Activated naive CD4-positive, alpha-beta T cell treated with anti-CD3 and anti-CD28 coated beads, Interleukin-2, amount 50 U/mL, for 72 hours (primary cell): ENCODE measurements at places on chromosomes 7 and 10. TPM values are rescaled to one million over a fixed set of nuclear protein-coding genes. Genes with fewer than 3 reads are reported as not detected.

GRCh38 chr7:66173856-66174255, 31.3 kb upstream of the TPST1 start:
- no peak for DNase-seq

DNA sequence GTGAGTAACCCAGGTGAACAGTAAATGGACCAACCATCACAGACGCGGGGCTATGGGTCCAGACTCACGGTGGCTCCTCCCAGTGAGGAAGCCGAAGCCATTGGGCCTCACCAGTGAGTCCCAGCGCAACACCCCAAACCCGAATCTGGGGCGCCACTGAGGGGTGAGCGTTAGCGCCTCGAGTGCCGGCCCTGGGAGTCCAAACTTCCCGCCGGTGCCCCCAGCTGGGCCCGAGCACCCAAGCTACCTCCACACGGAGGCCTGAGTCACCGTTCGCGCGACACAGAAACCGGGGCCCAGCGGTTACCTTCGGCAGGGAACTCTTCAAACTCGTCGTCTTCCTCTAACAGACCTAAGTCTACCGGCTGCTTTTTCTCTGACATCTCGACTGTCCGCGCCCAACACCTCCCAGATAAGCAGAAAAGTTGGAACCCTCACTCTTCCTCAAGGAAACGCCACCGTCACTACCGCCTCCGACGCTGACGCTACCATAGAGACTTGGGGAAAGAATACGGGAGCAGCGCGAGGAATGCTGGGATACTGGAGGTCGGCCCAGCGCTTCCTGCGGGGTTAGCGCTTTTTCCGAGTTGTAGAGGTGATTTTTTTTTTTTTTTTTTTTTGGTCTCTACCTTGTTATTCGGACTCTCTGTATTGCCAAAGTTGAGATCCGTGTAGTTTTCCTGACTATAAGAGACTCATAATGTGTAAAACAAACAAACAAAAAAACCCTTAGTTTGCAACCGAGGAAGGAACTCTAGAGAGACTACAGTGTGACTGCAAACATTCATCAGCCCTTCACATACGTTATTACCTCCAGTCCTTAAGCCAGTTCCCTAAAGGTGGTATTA, at the start of gene SEM1:
Gene SEM1, minus strand, starts transcription at position 466 of the 848 bp plus-strand sequence. Its CDS starts 83 bp downstream, at position 383.
- peak; percentile 77 for DNase-seq

- DNase-seq = no peak
Measured at GRCh38 chr7:111092406-111093236, 1.7 kb downstream of the LRRN3 start.

DNA sequence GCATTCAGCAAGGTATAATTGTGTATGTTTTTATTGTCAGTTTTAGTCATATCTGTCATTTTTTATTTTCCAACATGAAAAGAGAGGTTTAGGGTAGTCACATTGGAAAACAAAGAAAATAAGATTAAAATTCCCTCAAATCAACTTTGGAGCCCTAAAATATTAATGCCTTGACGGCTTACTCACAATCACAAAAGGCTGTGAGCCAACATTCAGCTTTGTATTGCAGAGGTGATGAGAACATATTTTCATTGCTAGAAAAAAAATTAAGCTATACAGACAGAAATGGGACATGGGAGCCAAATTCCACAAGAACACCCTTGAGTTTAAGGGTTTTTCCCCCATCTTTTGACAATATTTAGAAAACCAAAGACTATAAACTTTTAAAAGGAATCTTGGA, 30.2 kb downstream of the CALD1 start:
- DNase-seq = no peak

DNA sequence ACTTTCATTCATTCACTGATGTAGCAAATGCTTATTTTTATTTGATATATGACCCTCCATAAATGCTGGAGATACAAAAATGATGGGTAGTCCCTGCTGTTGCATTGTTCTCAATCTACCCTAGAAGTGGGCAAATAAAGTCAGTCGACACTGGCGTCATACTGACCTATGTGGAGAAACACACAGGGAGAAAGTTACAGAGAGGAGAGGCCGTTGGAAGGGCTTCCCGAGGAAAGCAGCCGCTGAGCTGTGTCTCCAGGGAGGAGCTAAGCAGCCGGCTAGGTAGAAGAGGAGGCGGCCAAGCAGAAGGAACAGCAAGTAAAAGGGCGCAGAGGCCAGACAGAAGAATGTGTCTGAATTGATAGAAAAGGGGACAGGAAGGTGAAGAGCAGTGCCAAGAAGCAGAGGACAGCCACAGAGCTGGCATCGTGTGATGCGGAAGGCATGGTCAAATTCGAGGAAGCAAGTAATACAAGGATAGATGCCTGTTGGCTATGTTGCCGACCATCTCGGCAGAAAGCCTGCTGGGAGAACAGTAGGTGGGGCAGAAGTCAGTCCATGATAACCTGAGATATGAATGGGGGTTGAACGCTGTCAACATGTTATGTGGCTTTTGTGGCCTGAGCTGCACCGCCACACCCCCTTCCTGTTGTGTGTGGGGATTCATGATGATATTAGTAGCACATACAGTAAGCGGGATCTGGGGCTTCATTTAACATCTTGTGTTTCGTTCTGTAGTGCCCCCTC, 25.9 kb downstream of the ST8SIA6 start:
- peak; percentile 45 for DNase-seq

GRCh38 chr7:37352974-37353948, 95.4 kb downstream of the ELMO1 start:
- DNase-seq = peak; percentile 71

- no peak for DNase-seq
Measured at GRCh38 chr7:104415700-104416099, 87.3 kb downstream of the LHFPL3 start.

The GIMAP1 gene
- total RNA-seq = 3.1 TPM
